ENCODE measurements at places on chromosomes 2 and 18.

DNA sequence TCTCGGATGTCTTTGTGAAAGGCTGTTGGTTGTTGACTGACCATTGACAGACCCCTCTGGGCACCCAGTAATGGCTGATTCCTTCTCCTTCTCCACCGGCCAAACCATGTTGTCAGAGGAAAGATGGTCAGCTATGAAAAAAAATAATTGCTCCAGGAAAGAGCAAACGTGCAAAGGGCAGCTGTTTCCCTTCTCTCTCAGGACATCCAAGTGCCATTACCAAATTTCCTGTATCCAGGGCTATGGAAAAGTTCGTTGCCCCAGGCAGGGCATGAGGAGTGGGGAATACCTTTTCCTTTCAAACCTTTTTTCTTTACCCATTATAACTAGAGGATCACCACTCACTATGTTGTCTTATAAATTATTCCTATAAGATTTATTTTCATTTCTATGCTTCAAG is 321.5 kb upstream of the HNRNPA3 start:
- no peak for DNase-seq

GRCh38 chr2:12177455-12178288 is 431.2 kb downstream of the LPIN1 start:
- DNase-seq: no peak

DNA sequence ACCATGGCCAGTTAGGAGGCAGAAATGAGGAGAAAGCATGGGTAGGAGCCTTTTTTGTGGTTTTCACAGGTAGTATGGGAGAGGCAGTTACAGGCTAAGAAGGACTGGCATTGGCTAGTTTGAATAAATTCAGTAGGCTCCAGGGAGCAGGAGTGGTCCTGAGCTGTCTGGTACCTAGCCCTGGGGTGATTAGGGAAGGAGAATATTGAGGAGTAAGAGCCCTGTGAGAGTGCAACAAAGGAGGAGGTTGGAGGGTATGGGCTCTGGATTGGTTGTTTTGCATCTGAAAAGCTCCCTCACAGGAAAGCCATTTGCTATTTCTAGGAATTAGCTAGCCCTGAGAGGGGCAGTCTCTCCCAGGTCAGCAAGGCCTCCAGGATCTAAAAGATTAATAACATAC is 13.3 kb upstream of the TCF7L1 start:
- DNase-seq: no peak

DNA sequence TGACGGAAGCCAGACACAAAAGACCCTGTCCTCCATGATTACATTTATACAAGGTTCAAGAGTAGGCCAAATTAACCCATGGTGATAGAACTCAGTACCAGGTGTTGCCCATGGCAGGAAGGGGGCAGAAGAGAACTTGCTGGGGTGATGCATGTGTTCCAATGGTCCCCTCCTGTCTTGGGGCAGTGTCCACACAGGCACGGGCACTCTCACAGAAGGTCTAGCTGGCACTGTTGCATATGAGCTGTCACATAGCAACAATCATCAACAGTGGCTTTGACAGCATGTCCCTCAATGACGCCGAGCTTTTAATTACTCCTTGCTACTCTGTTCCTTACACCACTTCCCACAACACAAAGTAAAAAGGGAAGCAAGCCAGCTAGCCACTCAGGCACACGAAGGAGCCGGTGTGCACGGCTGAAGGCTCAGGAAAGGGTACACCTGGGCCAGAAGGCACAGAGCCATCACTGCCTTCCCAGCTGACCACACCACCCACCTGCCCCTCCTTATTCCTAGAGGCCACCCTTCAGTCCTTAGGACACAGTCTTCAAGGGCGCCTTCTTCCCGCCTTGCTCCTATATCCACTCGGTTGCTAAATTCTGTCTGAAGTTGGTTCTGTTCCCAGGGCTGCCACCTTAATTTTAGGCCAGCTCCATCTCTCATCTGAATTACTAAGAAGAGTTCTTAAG is 28.9 kb downstream of the RPL31 start:
- no peak for DNase-seq

Measured in cortex of kidney (tissue), 1 donor.